ENCODE measurements at places on chromosomes 1 and 21.

GRCh38 chr1:13451399-13451965, 41.2 kb downstream of the PRAMEF20 start:
- no peak for DNase-seq

DNA sequence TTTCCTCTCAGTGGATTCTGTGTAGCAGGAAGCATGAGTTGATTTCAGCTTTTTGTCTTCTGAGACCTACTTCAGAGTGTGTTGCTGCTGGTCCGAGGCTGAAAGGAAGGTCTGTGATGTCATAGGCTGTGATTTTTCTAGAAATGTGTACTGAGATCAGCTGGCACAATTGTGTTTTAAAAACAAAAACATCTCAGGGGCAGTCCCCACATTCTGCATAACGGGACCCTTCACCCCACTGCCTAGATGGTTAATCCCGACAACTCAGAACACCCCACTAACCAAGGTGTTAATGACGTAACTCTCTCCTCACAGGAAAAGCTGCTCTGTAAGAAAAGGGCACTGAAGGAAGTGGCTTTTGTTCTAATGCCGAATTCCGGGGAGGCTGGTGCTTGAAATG, 59.8 kb upstream of the PPP2R5A start:
- DNase-seq = peak; percentile 10

DNA sequence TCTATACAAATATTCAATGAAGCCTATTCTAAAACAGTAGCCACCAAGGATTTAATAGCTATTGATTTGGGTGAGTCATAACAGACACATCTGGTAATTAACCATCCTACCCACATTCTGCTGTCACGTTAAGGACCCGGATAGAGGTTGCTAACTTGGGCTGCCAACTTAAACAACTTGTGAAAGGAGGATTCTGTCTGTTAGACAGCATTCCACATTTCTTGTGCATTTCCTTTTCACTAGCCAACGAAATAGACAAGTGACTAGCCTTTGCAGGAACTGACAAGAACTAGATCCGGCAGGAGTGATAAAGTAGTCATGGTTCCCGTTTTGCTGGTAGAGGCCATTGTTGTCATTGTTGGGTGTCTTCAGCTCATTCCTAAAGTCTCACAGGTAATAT, 9.5 kb downstream of the DSCAM start:
- no peak for DNase-seq

- DNase-seq = no peak
Measured at GRCh38 chr1:202862679-202863560, 26.0 kb downstream of the RABIF start.

GRCh38 chr1:60937720-60938119, 144.6 kb upstream of the NFIA start:
- no peak for DNase-seq

DNA sequence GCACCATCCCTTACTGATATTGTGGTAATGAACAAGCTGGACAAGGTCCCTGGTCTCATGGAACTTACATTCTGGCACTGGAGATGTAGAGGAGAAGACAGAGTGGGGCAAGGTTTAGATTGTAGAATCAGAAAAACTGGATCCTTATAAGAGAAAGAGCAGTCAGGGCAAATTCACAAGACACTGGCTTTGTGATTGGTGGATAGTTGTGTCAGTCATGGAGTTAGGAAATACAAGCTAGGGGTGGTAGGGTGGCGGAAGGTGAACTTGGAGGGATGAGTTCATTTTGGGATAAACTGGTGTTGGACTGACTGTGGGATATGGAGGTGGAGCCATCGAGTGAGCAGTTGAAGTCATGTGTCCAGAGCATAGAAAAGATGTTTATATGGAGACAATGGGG, 3.7 kb upstream of the TLR5 start:
- DNase-seq = no peak

- DNase-seq = no peak
Measured at GRCh38 chr1:198686069-198686728, 47.4 kb downstream of the PTPRC start.

All from stimulated activated CD8-positive, alpha-beta memory T cell treated with anti-CD3 and anti-CD28 coated beads, Interleukin-15, amount 100 ng/mL, for 4 hours (primary cell).